Activated CD4-positive, alpha-beta T cell treated with anti-CD3 and anti-CD28 coated beads for 36 hours (primary cell): ENCODE measurements at places on chromosomes 11 and 22.
A peak's percentile ranks its signal among the peaks of the same experiment; 100 is the strongest.

- DNase-seq, result no peak
Observed at GRCh38 chr11:130145311-130145812, 14.2 kb upstream of the ST14 start.

GRCh38 chr11:94641167-94641761 is 74.1 kb downstream of the PIWIL4 start:
- no peak for DNase-seq

- no peak for DNase-seq
Observed at GRCh38 chr11:46267930-46268329, 9.5 kb upstream of the CREB3L1 start.

DNA sequence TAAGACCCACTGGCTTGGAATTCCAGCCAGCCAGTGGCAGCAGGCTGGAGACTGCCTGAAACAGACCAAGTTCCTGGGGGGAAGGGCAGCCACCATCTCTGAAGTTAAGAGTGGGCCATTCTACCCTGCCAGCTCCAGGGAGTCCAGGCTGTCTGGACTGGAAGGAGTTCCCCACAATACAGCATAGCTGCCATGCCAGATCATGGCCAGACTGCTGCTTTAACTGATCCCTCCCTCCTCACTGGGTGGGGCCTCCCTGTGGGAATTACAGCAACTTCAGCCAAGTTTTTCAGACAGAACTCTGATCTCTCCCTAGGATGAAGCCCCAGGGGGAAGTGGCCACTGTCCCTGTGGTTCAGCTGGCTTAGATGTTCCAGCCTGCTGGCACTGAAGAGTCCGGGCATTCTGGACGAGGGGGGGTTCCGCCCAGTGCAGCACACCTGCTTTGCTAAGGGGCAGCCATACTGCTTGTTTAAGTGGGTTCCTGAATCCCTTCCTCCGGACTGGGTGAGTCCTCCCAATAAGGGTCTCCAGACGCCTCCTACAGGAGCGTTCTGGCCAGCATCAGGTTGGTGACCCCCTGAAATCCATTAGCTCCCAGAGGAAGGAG is 455.4 kb downstream of the DLG2 start:
- no peak for DNase-seq

- peak; percentile 21 for DNase-seq
Observed at GRCh38 chr22:35470903-35471321, 69.7 kb upstream of the RASD2 start.

GRCh38 chr22:28183078-28183860 is 264.2 kb upstream of the PITPNB start:
- no peak for DNase-seq

DNA sequence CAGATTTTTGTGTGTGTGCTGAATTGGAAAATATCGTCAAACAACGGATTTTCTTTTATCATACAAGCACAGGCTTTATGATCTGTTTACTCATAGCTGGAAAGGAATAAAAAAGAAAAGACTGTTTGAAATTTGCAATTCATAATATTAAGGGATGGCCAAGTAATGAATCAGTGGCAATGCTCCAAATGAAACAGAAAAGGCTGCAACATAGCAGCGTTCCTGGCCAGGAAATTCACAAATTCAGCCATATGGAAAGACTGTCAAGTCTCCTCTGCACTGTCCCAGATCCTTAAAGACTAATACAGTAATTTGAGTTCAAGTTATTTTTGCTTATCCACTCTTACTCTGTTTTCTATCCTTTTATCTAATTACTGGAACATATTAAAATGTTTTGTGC is 98.2 kb downstream of the MSANTD4 start:
- no peak for DNase-seq

GRCh38 chr11:103035791-103036434 is 56.0 kb downstream of the DCUN1D5 start:
- DNase-seq, result peak; percentile 51

GRCh38 chr11:27367881-27368280 is 4.9 kb upstream of the CCDC34 start:
- DNase-seq, result no peak

GRCh38 chr11:7347611-7348431 is 96.1 kb downstream of the SYT9 start:
- no peak for DNase-seq

- DNase-seq, result no peak
Observed at GRCh38 chr11:86938900-86939880, 16.0 kb downstream of the FZD4 start.

GRCh38 chr11:112751772-112752171 is 209.4 kb upstream of the NCAM1 start:
- no peak for DNase-seq

- DNase-seq, result no peak
Observed at GRCh38 chr11:3126207-3126865, 38.8 kb downstream of the OSBPL5 start.

DNA sequence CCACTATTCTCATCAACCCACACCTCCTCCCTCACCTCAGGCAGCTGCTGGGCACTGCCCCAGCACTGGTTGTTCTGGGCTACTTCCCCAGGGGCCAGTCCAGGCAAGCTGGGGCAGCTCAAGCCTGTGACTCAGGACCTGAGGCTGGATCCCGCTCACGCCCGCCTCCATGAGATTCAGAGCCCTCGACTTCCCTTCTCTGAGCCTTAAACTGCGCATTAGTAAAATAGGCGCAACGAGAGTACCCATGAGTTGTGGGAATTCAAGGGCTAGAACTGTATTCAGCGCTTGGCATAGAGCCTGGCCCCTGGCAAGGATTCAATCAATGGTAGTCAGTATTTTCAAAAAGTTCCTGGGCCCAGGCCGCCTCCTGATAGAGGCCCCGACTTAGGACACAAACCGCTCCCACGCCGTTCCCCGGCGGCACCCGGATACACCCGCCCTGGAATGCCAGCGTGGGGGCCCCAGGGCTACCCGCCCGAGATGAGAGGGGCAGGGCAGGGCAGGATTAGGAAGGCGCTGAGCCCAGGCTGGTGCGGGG is 723 bp upstream of the CD82 start:
- peak; percentile 36 for DNase-seq

GRCh38 chr11:118406599-118407166 is 5.3 kb downstream of the ATP5MG start:
- no peak for DNase-seq

DNA sequence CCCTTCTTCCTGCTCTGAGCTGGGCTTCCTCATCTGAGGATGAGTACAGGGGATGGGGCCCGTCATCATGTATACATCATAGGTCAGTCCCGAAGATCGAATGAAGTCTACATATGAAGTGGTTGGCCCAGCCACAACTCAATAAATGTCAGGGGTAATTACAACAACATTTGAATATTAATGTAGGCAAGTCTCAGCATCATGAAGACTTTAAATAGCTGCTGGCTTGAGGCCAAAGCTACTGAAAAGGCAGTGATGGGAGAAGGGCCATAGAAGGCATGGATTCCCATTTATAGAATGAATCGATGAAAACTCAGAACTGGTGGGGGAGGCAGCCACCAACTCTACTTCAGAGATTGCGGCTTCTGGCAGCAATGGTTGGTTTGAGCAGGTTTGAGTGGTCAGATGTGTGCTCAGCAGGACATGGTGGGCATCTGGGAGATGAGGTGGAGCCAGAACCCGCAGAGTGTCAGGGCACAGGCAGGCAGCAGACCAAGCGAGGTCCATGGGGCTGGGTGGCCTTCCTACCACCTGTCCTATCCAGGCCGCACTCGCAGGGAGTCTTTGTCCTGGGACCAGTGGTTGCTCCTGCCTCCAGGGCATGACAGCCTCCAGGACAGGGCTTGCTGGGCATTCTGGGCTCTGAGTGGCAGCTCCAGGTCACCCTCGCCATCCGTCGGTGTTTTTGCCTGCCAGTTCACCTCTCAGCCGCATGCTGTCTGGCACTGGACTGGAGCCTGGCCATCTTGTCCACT is 919.1 kb downstream of the TBC1D22A start:
- DNase-seq, result no peak

GRCh38 chr11:70372076-70372475 is 26.3 kb upstream of the CTTN start:
- DNase-seq, result no peak

GRCh38 chr11:100674212-100674611 is 12.9 kb upstream of the ARHGAP42 start:
- DNase-seq, result no peak

DNA sequence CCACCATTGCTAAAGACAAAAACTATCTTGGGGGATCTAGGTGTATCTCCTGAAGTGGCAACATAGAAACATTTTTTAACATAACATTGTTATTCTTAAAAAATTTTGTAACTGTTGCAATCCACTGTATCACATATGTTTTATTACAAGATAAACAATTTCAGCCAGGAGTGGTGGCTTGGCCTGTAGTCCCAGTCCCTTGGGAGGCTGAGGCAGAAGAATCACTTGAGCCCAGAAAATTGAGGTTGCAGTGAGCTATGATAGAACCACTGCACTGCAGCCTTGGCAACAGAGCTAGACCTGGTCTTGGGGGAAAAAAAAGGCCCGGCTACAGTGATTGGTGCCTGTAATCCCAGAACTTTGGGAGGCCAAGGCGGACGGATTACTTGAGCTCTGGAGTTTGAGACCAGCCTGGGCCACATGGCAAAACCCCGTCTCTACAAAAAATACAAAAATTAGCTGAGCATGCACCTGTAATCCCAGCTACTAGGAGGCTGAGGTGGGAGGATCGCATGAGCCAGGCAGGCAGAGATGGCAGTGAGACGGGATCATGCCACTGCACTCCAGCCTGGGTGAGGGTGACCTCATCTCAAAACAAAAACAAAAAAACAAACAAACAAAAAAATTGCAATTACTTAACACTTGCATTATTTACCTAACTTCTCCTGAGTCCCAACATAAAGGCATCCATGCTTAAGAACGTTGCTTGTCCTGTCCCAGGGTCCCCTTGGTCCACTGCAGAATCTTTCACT is 1.5 kb upstream of the DEPDC5 start:
- DNase-seq, result no peak

- no peak for DNase-seq
Observed at GRCh38 chr11:72511393-72512047, 77.2 kb upstream of the CLPB start.

DNA sequence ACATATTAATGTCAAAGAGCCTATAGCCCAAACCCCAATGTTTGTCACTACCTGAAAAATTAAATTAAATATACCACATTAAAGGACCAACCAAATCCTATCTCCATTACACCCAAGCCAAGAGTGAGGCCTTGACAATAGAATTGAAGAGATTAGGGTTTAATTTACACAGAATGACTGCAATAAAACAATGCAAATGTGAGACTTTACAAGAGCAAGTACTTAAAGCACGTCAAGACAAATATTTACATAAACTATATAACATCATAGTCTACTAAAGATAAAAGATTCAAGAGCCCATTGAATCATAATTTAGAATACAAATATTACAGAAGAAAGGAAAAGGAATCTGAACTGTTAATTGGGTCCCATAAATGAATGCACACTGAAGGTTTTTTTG is 85.6 kb downstream of the CADM1 start:
- no peak for DNase-seq

GRCh38 chr11:75815345-75816168 is 547 bp downstream of the UVRAG start:
- peak; percentile 53 for DNase-seq

GRCh38 chr11:99271527-99271926 is 250.8 kb downstream of the CNTN5 start:
- DNase-seq, result no peak

DNA sequence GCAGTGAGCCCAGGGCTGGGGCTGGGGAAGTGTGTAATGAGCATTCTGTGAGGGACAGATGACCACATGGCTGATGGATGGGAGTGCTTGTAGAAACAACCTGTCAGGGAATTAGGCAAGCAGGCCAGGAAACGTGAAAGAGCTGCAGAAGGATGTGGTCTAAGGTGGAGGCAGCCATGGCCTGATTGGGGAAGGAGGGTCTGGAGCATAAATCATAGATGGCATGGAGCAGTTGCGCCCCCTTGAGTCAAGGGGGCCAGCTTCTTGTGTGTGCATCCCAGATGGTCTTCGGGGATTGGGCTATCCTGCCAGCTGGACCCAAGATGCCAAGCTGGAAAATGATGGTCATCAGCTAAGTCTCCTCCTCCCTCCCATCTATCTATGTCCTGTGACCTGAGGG is 119.4 kb upstream of the CLPB start:
- peak; percentile 54 for DNase-seq

- peak; percentile 43 for DNase-seq
Observed at GRCh38 chr11:82959987-82960778, 58.6 kb downstream of the DDIAS start.

DNA sequence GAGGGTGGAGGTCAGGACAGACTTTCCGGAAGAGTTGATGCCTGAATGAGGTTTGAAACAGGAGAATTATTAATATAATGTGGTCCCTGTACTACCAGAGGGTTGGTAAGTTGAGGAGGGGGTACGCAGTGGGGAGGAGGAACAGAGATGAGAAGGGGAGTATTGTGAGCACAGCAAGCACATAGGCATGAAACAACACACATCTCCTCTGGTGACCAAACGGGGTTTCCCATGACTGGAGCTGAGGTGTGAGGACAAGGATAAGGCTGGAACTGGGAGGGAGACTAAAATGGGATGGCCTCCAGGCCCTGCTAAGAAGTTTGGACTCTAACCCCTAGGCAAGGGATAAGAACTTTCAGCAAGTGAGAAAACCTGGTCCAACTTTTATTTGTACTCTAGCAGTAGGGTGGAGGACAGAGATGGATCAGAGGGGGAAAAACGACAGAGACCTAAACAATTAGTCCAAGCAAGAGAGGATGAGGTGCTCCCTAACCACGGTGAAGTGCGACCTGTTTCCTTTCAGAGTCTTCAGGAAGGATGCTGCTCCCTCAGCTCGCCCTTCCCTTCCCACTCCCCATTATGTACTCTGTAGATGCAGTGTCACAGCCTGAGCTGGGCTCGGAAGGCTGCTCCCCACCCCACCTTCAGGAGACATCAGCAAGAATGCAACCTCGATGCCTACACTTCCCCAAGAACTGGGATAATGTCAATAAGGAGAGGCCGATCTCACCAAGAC is 59.2 kb downstream of the BTG4 start:
- no peak for DNase-seq

- DNase-seq, result no peak
Observed at GRCh38 chr11:96160732-96161306, 182.2 kb downstream of the MAML2 start.

- DNase-seq, result no peak
Observed at GRCh38 chr22:22770881-22771280, 116.7 kb upstream of the IGLL5 start.

- no peak for DNase-seq
Observed at GRCh38 chr22:36902143-36902926, 11.1 kb upstream of the CSF2RB start.

GRCh38 chr11:119091178-119091577 is 6.5 kb downstream of the HMBS start:
- no peak for DNase-seq

- DNase-seq, result no peak
Observed at GRCh38 chr11:88583251-88583650, 245.7 kb upstream of the CTSC start.

GRCh38 chr22:34743110-34743751 is 322.7 kb upstream of the ISX start:
- DNase-seq, result no peak

GRCh38 chr11:115220911-115221310 is 283.3 kb downstream of the CADM1 start:
- no peak for DNase-seq

GRCh38 chr11:2507945-2508749 is 63.3 kb downstream of the KCNQ1 start:
- DNase-seq, result no peak

- DNase-seq, result no peak
Observed at GRCh38 chr22:26545385-26545784, 33.1 kb upstream of the TFIP11 start.

GRCh38 chr11:69968396-69969347 is 109.4 kb upstream of the ANO1 start:
- DNase-seq, result no peak

GRCh38 chr22:33652615-33653014 is 267.7 kb downstream of the LARGE1 start:
- no peak for DNase-seq

- no peak for DNase-seq
Observed at GRCh38 chr22:42261296-42261695, 9.2 kb downstream of the TCF20 start.
